Inflammatory macrophage treated with lipopolysaccharide for 4 hours (primary cell): ENCODE measurements at places on chromosomes 5 and 9.
A peak's percentile ranks its signal among the peaks of the same experiment; 100 is the strongest.

DNA sequence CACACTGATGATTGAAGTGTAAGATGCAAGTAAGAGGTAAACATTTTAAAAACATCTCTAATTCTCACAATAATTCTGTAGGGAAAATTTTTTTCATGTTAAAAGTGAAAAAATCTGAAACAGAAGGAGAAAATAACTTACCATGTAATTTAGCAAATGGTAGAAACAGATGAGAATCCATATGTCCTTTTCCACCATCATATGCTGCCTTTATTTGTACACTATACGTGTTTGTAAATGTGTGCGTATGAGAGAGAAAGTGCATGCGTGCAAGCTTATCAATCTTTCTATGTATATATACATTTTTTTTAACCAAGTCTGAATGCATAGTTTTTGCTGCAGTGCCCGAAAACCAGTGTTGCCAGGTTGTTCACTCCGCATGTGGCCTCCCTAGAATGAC lies 186.7 kb downstream of the IZUMO3 start:
- DNase-seq: no peak

DNA sequence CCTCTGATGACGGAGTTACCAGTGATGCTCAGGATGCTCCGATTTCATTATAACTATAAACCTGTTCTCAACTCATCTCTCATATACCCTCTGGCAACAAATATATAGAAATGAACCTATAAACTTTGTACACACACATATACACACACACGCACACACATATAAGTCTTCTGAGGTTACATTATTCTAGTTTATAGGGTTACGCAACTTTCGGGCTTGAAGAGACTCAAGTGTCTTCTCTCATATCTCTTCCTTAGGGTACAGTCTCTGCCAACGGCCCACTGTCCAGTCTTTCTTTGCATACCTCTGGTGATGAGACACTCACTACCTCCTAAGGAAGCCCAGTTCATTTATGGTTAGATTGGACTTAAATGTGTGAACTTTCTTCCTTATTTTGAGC lies 69.4 kb upstream of the TBC1D2 start:
- no peak for DNase-seq

DNA sequence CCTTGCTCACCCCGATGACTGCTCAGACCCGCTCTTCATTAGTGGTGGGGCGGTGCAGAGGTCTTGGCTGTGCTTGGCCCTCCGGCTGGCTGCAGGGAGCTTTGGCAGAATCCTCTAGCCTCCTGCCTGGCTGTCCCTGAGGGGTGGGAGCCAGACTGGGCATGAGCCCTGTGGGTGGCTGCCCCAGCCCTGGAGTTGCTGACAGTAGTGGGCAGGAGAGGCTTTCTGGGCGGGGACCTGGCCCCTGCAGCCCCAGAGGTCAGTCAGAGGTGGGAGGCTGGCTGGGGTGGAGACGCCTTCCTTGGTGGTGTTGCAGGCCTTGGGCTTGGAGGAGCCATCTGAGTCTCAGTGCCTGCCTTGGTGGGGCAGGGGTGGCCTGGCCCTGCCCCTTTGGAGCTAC lies 146.0 kb downstream of the RXRA start:
- no peak for DNase-seq

GRCh38 chr5:23389291-23390101 lies 117.9 kb upstream of the PRDM9 start:
- DNase-seq: no peak

- DNase-seq: peak; percentile 72
Measured at GRCh38 chr5:62521319-62521718, 57.3 kb upstream of the LRRC70 start.

DNA sequence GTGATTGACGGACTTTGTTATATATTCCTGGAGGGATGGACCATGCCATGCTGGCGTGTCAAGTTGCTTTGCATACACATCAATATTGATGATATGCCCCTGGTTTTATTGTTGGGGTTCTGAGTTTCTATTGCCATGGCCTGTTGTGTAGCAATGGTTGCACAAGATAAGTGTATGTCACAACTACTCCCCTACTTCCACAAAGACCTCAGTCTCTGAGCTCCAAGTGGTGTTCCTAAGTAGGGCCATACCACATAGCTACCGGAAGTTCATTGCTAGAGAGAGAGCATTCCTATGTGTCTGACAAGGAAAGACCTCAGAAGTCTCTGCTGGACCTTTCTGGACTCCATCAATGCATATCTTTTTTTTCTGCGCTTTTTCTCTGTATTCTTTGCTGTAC lies 19.8 kb downstream of the TXNDC8 start:
- peak; percentile 60 for DNase-seq

DNA sequence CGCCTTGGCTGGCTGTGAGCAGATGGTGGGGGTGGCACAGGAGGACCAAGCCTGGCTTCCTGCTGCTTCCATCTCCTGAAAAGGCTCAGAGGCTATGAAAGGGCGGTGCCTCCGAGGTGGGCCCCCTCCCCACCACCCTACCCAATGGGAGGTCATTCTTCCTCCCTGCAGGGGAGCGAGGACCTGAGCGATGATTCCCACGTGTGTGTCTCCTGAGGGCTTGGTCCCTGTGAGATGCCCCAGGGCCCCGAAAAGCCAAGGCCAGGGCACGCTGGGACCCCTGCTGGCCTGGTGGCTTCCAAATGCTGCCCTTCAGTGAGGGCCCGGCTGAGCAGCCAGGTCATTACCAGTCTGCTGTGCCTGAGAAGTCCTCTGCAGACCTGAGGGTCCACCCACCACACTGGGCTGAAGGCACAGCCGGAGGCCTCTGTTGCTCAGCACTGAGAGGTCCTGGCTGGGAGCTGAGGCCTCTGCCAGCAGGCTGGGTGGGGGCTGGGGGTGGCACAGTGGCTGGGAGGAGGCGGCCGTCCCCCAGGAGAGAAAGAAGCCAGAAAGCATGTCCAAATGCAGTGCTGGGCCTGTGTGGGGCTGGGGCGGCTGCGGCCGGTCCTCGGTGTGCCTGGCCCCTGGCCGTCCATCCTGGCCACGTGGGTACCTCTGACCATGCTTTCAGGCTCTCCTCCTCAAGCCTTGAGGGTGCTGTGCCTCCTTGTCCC lies 14.0 kb upstream of the SLC6A19 start:
- no peak for DNase-seq

GRCh38 chr9:90544488-90544887 lies 98.1 kb downstream of the DIRAS2 start:
- DNase-seq: no peak

DNA sequence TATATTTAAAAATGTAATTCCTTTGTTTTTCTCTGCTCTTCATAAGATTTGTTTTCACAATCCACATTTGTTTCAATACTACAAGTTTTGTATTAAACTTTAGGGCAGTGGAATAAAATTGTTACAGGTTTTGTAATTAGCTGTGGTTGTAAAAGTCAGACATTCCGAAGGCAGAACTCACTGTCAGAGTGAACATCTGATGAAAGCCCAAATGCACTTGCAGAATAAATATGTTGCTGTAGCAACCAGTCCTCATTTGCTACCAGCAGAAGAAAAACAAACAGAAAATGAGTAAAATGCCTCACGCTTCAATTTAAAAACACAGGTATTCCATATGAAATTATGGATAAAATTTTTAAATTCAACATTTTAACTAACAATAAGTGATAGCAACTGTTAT lies 740.1 kb upstream of the FAM174A start:
- no peak for DNase-seq

GRCh38 chr9:36992501-36993316 lies 41.4 kb downstream of the PAX5 start:
- no peak for DNase-seq

DNA sequence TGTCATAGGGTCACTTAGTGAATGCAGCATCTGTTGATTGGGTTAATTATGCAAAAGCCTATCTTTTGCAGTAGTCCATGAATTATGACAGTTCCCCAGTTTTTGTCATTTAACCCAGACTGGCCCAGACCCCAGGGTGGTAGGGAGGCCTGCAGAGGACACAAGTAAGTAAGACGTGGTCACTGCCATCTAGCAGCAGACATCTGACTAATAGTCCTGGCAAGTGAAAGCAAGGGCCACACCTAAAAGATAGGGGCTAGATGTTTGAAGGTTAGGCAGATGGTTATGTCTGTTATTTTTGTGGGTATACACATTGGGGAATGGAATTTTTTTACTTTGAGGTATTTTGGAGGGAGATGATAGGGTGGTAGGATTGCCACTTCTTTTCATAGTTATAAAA lies 48.0 kb downstream of the RAB14 start:
- no peak for DNase-seq

DNA sequence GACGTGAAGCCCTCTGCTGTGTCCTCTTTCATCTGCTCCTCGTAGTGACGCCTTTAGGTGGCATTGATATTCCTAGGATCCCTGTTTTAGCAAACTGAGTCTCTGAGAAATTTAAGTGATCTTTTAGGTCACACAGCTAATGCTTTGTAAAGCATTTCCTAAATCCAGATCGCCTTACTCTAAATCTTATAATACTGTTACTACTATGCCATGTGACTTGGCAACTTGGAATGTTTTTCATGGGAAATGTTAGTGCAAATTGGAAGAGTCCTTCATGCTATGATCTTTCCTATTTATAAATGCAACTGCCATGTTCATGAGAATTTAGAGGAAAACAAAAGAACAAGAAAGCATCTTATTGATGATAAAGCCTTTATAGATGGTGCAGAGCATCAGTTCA lies 212.2 kb downstream of the TRIO start:
- DNase-seq: no peak

- no peak for DNase-seq
Measured at GRCh38 chr5:33690374-33691135, 201.2 kb downstream of the ADAMTS12 start.

- no peak for DNase-seq
Measured at GRCh38 chr9:106648799-106649198, 214.2 kb upstream of the ZNF462 start.

DNA sequence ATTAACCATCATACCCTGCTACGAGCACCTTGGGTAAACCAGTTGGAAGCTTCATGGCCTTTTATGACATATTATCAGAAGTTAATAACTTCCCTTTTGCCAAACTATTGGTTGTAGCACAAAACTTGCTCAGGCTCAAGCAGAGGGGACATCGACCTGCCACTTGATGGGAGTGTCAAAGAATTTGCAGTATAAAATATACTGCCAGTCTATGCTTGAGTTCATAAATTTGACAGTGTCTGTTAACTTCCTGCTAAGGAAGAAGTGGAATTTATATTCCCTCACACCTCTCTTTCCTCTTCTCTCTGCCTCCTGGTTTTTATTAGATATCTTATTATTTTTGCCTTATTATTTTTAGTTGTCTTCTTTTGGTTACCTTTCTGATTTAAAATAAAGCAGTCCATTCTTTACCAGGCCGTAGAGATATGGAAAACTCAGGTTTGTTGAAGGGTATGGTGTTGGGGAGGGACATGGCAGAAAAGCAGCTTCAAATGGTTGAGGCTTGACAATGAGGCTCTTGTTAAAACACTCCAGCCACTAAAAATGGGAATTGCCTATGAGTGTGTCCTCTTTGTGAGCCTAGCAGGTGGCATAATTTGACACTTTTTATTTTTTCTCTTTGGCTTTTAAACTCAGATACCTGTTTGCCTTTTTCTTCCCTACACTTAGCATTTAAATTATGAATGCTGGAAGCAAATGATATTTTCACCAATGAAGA lies 298.0 kb downstream of the DOCK8 start:
- no peak for DNase-seq

- no peak for DNase-seq
Measured at GRCh38 chr5:2186472-2187015, 303.8 kb upstream of the IRX4 start.

DNA sequence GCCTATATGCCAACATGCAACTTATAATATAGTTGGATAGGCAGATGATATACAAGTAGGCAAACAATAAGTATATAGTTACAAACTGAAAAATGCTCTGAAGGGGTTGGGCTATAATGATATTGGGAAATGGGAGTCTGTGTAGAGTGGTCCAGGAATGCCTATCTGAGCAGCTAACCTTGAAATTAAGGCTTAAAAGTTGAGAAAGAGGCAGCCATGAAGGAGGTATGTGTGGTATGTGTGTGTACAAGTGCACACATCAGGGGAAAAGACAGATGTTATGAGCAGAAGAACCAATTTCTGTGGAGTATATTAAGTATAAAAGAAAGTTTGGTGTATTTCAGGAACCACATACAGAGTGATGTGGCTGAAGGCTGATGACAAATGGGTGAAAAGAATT lies 154.9 kb upstream of the PAPPA start:
- no peak for DNase-seq

DNA sequence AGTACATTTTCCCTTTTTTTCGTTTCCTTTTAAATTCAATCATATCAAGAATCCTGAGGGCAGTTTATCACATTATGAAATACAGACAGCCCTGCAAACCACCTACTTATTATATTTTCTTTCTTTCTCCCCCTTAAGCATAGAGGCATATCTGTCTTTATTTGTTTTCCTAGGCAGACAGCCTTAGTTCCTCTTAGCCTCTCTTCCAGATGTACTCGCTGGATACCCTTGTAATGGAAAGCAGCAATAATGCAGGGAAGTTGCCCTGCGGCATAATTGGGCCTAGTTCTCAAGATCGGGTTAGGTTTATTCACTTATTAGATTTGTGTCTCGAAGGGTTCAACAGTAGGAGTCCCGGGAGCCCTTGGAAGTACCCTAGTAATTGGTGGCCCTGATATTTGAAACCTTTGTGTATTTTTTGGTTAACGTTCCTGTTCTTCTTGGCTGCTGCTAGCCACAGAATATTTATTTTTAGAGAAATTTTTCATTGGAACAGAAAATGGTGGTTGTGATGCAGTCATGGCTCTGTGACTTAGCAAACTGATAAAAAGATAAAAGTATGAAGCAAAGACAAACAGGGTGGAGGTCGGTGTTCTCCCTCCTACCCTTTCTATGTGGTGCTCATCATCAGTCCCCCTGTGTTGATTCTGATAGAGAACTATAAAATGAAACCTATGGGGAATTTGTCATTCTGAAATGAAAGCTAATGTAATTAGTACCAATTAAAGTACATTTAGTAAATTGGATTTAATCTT lies 6.4 kb downstream of the TLE4 start:
- no peak for DNase-seq

DNA sequence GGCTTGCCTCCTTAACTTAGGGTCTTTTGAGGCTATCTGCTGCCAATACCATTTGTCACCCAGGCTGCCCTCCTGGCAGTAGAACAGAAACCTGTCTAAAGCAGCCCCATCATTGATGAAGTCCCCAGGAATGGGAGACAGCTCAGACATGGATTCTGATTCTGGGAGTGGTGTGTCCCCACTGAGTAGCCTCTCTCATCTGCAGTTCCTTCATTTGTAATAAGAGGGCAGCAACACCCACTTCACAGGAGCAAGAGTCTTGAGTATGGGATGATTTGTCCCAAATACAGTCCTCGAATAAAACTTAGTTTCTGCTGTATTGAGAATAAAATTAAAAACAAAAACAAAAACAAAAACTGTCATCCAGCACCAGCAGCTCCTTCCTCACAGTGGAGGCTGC lies 167.6 kb downstream of the ASTN2 start:
- DNase-seq: no peak

GRCh38 chr5:74370168-74370567 lies 270.4 kb downstream of the ENC1 start:
- DNase-seq: no peak

GRCh38 chr9:129377181-129377580 lies 199.1 kb upstream of the IER5L start:
- no peak for DNase-seq

GRCh38 chr5:43702815-43703214 lies 99.8 kb downstream of the NNT start:
- DNase-seq: no peak

GRCh38 chr9:128637656-128638055 lies 19.0 kb downstream of the DYNC2I2 start:
- DNase-seq: no peak

GRCh38 chr5:159405611-159406031 lies 75.3 kb upstream of the IL12B start:
- DNase-seq: peak; percentile 94

GRCh38 chr5:81315830-81316229 lies 14.4 kb downstream of the ZCCHC9 start:
- no peak for DNase-seq
